Dorsolateral prefrontal cortex (tissue), 122 donors: ENCODE measurements at places on chromosomes 5 and 9.

DNA sequence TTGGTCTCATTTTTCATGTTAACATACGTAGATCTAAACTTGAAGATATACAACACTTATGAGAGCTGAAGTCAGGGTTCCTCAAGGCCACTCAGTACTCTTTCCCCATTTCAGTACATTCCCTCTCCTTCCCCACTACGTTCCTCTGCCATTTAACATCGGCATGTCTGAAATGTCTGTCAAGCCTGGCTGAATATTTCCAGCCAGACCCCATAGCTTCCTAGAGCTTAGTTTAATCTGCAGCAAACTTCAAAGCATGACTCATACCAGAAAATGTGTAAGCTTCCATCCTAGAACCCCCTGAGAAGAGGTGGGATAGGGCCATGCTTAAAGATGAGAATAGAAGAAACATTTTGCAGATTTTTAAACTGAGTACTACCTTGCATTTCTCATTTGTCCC is 6.2 kb downstream of the GZMA start:
- DNase-seq, result no peak

DNA sequence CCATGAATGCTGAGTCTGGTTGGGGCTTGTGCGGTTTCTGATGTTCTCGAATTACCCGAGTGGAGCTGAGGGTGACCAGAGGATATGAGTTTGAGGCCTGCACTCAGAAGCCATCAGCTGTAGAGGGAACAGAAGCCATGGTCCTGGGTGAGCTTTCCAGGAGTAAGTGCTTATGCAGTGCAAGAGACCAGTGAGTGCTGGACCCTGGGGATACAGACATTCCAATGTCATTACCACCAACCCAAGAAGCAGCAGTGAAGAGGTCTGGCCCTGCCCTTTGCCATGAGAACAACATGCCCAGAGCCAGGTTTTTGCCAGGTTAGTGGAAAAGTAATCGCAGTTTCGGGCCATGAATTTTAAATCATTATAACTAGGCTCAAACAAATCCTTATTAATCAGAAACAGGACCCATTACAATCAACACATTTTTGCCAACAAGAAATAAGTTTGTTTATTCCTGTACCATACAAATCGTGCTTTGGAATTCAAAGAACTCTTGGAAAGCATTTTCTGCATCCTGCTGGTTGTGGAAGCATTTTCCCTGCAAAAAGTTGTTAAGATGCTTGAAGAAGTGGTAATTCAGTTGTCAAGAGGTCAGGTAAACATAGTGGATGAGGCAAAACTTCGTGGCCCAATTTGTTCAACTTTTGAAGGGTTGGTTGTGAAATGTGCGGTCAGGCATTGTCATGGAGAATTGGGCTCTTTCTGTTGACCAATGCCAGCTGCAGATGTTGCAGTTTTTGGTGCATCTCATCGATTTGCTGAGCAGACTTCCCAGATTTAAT is 154.6 kb downstream of the SYK start:
- no peak for DNase-seq

- DNase-seq, result peak; percentile 43
These were observed 179.1 kb upstream of the FBXL7 start for GRCh38 chr5:15320871-15321270.

- DNase-seq, result no peak
These were observed 530.3 kb upstream of the KLF4 start for GRCh38 chr9:108019821-108020220.

DNA sequence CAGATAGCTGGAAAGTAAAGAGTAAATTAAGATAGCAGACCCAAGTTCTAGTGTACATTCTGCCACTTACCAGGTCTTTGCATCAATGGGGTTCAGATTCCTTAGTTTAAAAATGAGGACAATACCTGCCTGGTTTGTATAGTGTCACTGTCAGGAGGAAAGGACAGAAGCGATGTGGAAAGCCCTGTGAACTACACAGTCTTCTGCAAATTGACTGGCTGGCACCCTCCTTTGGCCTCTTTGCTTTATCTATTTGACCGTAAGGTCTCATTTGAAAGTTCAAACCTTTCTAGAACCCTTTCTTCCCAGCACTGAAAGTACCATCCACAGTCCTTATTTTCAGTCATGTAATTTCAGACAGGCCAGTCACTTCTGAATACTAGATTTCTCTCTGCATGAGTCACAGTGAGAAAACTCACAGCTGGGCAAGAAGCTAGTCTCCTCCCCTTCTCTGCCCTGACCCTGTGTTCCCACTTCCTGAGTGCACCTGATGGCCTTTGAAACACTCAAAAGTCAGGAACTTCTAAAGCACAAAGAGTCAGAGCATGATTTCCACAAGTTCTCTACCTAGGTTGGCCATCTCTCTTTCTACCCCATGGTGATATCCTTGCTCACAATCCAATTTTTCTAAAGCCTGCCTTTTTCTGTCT is 91.3 kb upstream of the RASEF start:
- no peak for DNase-seq

- DNase-seq, result peak; percentile 52
These were observed at the start of gene GNG10 for GRCh38 chr9:111661150-111661801. GNG10 (plus strand) TSS chr9:111661605; CDS start chr9:111661635, 30 bp downstream.

DNA sequence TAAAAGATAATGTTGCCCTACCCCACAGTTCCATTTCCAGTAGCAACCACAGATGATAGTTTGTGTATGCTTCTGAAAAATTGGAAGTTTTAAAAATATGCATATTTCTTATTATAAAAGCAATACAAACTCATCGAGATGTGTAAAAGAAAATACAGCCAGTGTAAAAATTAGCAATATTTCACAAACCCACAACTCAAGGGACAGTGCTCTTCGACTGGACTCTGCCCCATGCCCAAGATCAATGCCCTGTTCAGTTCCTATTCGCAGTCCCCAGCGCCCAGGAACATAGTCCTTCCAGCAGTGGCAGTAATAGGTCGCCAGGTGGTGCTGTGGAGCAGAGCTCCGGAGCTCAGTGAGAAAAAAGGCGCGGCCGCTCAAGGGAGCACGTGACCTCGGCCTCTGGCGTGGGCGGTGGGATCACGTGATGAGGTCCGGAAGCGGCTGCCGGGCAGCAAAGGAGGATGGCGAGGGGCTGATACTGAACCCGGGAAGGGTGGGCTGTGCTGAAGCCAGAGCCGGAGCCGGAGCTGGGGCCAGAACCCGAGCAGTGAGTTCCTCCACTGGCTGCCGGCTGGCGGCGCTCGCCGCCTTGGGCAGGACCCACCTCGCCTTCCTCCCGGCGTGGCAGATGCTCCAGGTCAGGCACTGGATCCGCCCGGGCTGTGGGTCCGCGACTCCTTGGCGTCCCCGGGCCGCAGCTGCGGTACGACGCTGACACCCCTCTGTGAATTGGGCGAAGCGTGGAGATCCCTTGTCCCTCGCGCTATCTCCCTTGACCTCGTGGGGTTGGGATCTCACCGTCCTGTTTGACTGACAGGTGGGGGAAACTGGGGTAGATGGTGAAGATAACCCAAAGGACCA is at the start of gene SLC36A1:
Gene SLC36A1 (plus strand): TSS at position 430 of the 864 bp plus-strand sequence. CDS start 11,190 bp downstream, outside the sequence.
- DNase-seq, result peak; percentile 95

DNA sequence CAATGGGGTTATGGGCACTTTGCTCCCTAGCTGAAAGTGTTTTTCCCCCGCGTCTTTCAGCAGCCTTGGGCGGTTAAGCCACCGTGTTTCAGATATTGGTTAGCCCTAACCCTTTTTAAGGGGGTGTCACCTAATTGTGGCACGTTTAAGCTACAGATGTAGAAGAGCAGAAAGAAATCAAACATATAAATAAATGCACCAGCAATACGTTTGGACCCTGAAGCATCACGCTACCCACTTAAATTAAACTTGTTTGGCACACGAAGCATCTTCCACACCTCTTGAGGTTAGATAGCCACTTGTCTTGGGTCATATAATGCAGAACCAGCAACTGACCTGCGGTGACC is 768 bp downstream of the YTHDC2 start:
- DNase-seq, result no peak

GRCh38 chr5:108259306-108259705 is 122.6 kb downstream of the FBXL17 start:
- DNase-seq, result no peak

DNA sequence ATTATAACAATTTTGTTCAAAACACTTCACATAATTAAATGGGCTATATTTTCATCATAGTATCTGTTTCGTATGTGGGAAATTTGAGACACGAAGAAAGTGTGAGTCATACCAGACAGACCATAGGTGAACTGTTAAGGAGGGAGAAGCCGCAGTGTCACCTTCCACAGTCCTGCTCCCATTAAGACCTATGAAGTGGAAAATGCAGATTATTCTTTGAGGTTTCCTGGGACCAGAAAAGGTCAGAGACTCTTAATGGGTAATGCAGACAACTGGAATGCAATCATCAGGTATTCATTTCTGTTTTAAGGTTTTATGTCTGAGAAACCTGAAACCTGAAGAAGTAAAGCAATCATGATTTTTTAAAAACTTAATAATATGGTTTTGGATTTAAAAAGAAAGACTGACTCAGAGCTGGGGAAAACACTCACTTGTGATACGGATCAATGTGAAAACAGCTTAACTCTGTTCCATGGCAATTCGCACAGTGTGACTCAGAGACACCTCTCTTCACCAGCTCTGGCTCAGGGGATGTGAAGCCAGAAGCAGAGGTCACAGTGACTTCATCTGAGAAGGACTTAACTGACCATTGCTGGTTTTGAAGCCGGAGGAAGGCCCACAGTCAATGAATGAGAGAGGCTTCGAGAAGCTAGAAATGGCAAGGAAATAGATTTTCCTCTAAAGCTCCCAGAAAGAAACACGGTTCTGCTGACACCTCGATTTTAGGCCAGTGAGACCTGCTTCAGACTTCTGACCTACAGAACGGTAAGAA is 17.2 kb upstream of the GCNT1 start:
- no peak for DNase-seq

DNA sequence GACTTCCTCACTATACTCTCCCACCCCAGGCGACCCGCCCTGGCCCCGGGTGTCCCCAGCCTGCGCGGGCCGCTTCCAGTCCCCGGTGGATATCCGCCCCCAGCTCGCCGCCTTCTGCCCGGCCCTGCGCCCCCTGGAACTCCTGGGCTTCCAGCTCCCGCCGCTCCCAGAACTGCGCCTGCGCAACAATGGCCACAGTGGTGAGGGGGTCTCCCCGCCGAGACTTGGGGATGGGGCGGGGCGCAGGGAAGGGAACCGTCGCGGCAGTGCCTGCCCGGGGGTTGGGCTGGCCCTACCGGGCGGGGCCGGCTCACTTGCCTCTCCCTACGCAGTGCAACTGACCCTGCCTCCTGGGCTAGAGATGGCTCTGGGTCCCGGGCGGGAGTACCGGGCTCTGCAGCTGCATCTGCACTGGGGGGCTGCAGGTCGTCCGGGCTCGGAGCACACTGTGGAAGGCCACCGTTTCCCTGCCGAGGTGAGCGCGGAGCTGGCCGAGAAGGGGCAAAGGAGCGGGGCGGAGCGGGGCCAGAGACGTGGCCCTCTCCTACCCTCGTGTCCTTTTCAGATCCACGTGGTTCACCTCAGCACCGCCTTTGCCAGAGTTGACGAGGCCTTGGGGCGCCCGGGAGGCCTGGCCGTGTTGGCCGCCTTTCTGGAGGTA is 2.1 kb downstream of the CA9 start:
- DNase-seq, result no peak

DNA sequence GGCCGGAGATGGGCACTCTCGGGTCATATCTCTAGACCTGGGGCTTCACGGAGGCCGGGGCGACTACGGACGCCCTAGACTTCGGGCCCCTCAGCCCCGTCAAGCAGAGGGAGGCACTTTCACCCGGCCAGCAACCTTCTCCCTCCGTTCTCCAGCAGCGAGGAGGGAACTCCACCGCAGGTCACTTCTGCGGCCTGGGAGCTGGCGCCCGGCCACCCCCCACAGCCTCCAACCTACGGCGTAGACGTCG is 201 bp downstream of the DOLK start:
- DNase-seq, result no peak

DNA sequence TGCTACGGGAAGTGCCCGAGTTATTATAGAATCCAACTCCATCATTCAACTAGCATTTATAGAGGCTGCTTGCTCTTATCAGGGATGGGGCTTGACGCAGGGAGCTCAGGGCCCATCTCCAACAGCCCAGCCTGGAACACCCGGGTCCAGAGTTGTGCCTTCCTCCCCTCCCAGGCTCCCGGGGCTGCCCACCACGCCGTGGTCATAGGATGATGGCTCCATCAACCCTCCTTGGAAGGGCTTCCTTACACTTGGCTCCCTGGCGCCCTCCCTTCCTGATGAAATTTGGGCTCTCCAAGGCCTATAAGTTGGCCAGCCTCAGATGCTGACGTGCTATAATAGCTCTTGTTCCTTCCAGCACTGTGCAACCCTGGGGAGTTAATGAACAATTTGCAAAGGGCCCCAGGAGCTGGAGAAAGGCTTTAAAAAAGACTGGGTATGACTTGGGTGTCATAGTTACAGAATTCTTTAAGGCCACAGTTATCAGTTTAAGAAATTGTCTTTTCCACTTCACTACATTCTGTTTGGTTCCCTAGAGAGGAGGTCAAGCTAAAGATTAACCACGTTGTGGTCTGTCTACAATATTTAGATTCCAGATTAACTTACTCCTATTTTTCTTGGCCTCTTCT is 42.5 kb upstream of the GADD45G start:
- DNase-seq, result no peak

GRCh38 chr5:181161534-181162175 is 14.3 kb downstream of the OR2V2 start:
- no peak for DNase-seq

GRCh38 chr9:17130291-17130690 is 4.5 kb upstream of the CNTLN start:
- no peak for DNase-seq

DNA sequence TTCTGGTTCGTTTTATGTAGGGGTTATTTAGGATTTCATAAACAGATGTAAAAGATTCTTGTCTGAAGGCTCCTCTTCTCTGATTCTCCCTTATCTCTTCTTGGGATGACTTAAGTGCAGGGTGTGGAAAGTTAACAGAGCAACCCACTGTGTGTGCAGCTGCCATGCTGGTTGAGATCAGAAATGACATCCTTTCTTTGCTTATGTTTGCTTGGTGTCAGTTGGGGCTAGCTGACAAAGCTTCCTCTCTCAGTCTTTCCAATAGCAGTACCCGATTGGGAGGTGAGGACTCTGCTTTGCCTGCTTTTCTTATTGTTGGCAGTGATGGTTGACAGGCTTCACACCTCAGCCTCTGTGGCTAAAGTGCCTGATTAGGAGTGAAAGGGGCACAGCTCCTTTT is 26.5 kb downstream of the OGN start:
- no peak for DNase-seq

GRCh38 chr5:132069561-132069960 is 4.0 kb upstream of the CSF2 start:
- DNase-seq, result no peak

- no peak for DNase-seq
These were observed 3.2 kb upstream of the ANXA1 start for GRCh38 chr9:73148447-73148937.

DNA sequence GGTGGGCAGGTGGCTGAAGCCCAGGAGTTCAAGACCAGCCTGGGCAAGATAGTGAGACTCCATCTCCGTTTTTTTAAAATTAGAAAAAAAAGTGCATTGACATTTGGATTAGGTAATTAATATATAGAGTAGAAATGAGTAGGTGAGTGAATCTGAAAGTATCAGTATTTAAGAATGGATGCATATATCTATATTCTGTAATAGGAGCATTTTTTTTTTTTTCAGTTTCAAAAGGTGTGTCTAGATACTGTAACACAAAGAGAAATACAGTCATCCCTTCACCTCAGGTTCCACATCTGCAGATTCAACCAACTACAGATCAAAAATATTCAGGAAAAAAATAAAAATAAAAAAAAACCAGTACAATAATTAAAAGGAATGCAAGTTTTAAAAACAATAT is 50.8 kb downstream of the RBM27 start:
- no peak for DNase-seq

- DNase-seq, result no peak
These were observed 605.8 kb upstream of the PTGER4 start for GRCh38 chr5:40073927-40074326.

GRCh38 chr9:2704504-2704903 is 12.8 kb upstream of the KCNV2 start:
- no peak for DNase-seq
